HCT116 (cell line): ENCODE measurements at places on chromosomes 3 and 15. TPM values are rescaled to one million over a fixed set of nuclear protein-coding genes. Genes with fewer than 3 reads are reported as not detected.

DNA sequence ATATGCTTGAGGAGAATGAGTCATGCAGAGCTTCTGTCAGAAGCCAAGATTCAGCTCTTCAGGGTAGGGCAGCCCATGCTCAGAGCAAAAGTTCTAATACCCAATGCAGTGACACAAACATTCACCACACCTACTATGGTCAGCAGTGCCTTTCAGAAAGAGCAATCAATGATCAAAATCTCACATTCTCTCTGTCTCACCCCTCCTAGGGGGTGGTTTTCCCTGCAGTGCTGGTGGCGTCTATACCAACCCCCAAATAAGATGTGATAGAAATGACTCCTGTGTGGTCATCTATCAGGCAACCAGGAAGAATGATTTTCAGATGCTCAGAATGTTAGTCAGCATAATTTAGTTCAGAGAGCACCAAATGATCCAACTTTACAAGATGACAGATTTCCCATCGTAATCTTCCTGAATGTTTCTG, 385.3 kb downstream of the NTRK3 start:
- H3K4me1 ChIP-seq: no peaks in the 10 kb centered on the region
- H3K4me3 ChIP-seq: no peak overlapping the region
- H3K27ac ChIP-seq: no peak overlapping the region
- DNase-seq: no peak
- H3K36me3 ChIP-seq: no peaks in the 10 kb centered on the region
- H3K27me3 ChIP-seq: no peaks in the 10 kb centered on the region

DNA sequence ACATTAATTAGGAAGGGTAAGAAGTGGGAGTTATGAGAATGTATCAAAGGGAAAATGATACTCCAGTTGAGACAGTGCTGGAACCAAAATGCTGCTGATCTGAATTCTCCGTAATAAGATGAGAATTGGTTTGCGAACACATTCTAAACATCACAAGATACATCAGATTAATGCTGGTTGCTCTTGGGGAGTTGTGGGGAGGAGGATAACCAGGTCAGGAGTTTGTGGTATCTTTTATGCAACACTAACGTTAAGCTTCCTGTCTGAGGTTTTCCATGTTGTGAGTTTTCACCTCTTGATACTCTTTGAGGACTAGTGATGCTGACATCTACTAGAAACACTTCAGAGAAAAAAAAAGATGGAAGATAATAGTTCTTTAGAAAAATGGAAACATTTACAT, 47.2 kb downstream of the PPARG start:
- no peak overlapping the region for H3K4me3 ChIP-seq
- no peak overlapping the region for H3K27ac ChIP-seq
- no peaks in the 10 kb centered on the region for H3K27me3 ChIP-seq
- H3K36me3 ChIP-seq: no peaks in the 10 kb centered on the region
- H3K4me1 ChIP-seq: peaks cover 28% of the 10 kb centered on the region
- no peak for DNase-seq

- DNase-seq: no peak
- H3K4me1 ChIP-seq: no peaks in the 10 kb centered on the region
- no peak overlapping the region for H3K4me3 ChIP-seq
- H3K36me3 ChIP-seq: no peaks in the 10 kb centered on the region
Measured at GRCh38 chr15:54109014-54109413, 130.8 kb downstream of the UNC13C start.

DNA sequence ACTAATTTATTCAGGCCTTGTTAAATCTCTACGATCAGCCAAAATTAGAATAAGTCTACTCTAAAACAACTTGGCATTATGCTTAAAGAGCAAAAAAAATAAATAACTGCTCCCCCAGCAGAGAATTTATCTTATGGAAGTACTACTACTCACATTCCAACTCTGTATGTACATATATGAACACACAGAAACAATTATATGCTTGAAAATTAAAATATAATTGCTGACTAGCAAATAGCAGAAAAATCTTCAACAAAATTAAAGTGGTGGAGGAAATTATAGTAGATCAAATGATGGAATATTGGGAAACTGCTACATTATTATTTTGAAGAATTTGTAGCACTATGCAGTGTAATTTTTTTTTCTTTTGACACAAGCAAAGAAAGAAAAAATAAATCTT, 580.9 kb downstream of the MECOM start:
- H3K4me3 ChIP-seq: no peak overlapping the region
- no peaks in the 10 kb centered on the region for H3K36me3 ChIP-seq
- DNase-seq: no peak
- no peaks in the 10 kb centered on the region for H3K4me1 ChIP-seq
- H3K27ac ChIP-seq: no peak overlapping the region

DNA sequence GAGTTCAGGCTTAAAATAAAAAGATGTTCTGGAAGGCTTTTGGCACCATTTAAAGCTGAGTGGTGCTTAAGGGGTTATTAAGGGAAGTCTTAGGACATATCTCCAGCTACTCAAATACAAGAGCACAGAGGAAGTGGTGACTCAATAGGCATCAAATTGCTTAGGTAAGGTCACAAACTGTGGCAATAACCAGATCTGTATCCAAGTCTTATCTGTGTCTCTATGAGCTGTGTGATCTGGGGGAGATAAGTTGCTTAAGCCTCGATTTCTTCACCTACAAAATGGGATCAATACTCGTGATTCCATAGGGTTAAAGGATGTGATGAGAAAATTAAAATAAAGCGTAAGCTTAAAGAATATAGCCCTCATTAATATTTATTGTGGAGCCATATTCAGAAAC, 7.6 kb downstream of the HDC start:
- no peak overlapping the region for H3K4me3 ChIP-seq
- H3K27me3 ChIP-seq: no peaks in the 10 kb centered on the region
- DNase-seq: no peak
- H3K4me1 ChIP-seq: peaks cover 8% of the 10 kb centered on the region
- H3K27ac ChIP-seq: no peak overlapping the region
- no peaks in the 10 kb centered on the region for H3K36me3 ChIP-seq

DNA sequence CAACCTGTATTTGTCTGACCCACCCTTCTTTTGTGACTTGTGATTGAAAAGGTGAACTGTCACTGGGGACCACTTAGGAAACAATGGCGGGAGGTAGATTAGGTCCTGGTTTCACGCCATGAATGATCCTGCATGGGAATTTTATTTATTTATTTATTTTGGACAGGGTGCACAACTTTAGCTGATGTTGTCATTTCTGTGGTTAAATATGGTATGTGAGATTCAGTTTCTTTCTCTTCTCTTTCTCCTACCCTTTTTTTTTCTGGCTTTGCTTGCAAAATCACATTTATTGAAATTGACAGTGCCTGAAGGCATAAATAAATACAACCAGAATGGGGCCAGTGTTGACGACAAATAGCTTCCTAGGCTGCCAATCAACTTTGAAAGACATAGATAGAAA, 18.0 kb upstream of the HTR3E start:
- H3K4me1 ChIP-seq: no peaks in the 10 kb centered on the region
- H3K27me3 ChIP-seq: no peaks in the 10 kb centered on the region
- H3K36me3 ChIP-seq: no peaks in the 10 kb centered on the region
- no peak overlapping the region for H3K4me3 ChIP-seq

- DNase-seq: peak; percentile 6
- no peak overlapping the region for H3K4me3 ChIP-seq
- H3K27ac ChIP-seq: no peak overlapping the region
- H3K27me3 ChIP-seq: peaks cover 38% of the 10 kb centered on the region
- no peaks in the 10 kb centered on the region for H3K4me1 ChIP-seq
Measured at GRCh38 chr3:99747915-99748314, 69.7 kb upstream of the CMSS1 start.

- no peaks in the 10 kb centered on the region for H3K27me3 ChIP-seq
- H3K4me1 ChIP-seq: peaks cover 23% of the 10 kb centered on the region
- no peak for DNase-seq
- H3K27ac ChIP-seq: no peak overlapping the region
Measured at GRCh38 chr15:59258317-59258716, 51.7 kb downstream of the LDHAL6B start.

DNA sequence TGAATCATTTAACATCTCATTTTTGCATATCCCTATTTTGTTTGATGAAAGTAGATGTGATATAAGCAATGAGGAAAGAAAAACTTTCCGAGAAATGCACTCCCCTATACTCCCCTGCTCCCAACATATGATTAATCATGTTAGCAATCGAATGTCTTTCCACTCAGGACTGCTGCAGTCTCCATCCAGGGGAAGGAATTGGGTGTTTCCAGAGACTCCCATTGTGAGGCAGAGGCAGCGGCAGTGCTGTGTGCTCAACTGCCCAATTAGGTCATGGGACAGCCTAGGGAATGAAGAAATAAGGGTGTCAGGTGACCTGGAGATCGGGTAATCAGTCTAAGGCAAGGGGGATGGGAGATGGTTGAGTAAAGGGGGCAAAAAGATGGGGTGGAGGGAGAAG, 268.6 kb upstream of the MEIS2 start:
- no peak overlapping the region for H3K27ac ChIP-seq
- H3K27me3 ChIP-seq: no peaks in the 10 kb centered on the region
- no peaks in the 10 kb centered on the region for H3K4me1 ChIP-seq
- no peak overlapping the region for H3K4me3 ChIP-seq
- no peaks in the 10 kb centered on the region for H3K36me3 ChIP-seq

DNA sequence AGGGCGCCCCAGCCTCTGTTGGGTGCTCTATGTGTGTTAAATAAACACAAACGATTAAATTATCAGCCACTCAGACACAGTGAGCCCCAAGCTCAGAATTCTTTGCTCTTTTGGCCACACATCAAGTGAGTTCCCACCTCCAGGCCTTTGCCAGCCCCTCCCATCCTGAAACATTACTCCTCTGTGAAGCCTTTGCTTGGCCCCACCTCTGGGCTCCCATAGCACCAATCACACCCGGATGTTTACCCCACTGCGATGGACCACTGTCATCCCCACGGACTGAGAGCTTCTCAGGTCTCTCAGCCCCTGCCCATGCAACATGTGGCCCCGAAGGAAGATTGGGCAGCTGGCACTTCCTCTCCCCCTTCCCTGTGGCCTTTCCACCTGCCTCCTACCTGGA, 85.1 kb downstream of the NUP210 start:
- no peaks in the 10 kb centered on the region for H3K4me1 ChIP-seq
- peaks cover 12% of the 10 kb centered on the region; the same call in 1 of the 2 replicates for H3K36me3 ChIP-seq
- H3K4me3 ChIP-seq: no peak overlapping the region
- H3K27me3 ChIP-seq: no peaks in the 10 kb centered on the region
- H3K27ac ChIP-seq: no peak overlapping the region

DNA sequence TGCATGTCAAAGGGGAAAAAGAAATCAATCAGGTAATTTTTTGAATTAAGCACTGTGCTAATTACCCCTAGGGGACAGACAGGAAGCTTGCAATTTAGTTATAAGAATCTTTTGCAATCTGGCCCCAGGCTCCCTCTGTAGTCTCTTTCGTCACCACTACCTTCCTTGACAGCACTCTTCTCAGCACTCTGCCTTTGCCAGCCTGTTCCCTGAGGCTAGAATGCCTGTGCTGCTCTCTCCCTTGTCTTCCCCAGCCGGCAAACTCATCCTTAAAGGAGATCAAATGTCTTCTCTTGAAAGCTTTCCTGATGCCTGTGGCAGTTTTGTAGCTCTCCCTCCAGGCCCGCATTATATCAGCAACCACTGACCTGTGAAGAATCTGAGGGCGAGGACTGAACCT, 32.4 kb upstream of the PRTG start:
- H3K36me3 ChIP-seq: no peaks in the 10 kb centered on the region
- no peak overlapping the region for H3K4me3 ChIP-seq
- H3K27ac ChIP-seq: no peak overlapping the region
- no peak for DNase-seq
- no peaks in the 10 kb centered on the region for H3K27me3 ChIP-seq

DNA sequence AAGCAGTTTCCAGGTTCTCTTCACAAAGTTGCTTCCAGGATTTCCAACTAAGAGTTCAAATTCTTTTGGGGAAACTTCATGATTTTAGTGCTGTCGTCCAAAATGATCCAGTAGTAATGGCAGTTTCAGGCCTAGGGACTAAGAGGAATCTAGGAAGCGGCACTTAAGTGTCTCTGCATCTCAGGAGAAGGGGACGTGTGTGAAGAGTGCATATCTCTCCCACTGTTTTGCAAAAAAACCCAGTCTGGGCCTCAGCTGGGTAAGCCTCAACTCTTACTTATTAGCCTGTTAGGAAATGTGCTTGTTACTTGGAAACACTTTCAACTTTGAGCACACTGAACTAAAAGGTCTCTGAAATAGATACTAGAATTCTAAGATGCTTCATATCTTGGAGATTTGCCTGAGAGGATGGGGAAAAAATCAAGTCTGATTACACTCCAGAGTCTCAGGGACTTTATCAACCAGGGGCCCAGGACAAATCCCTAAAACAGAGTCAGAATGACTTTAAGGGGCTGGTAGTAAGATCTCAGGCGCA, 81.8 kb downstream of the WDR76 start:
- H3K27me3 ChIP-seq: no peaks in the 10 kb centered on the region
- no peak overlapping the region for H3K27ac ChIP-seq
- peaks cover 29% of the 10 kb centered on the region for H3K4me1 ChIP-seq
- no peak overlapping the region for H3K4me3 ChIP-seq
- DNase-seq: no peak
- H3K36me3 ChIP-seq: peaks cover 6% of the 10 kb centered on the region; the same call in 1 of the 2 replicates

DNA sequence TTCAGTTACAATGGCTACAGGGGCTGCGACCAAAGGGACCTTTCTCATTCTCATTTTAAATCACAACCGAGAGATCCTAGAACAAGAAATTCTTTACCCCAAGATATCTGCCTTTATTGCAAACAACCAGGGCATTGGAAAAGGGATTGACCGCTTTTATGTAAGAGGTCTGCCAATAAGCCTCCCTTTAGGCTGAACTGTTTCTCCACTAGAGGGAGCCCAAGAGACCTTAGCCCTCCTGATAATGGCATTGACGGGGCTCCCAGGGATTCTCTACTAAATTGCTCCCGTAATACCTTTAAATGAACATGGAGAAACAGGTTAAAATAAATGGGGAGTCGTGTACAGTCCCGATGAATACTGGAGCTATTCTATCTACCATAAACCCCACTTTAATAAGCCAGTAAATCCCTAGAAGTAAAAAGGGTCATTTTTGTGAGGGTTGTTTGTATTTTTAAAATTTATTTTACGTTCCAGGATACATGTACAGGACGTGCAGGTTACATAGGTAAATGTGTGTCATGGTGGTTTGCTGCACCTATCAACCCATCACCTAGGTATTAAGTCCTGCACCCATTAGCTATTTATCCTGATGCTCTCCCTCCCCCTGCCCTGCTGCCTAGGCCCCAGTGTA, 7.5 kb upstream of the IGSF10 start:
- no peaks in the 10 kb centered on the region for H3K27me3 ChIP-seq
- H3K4me1 ChIP-seq: no peaks in the 10 kb centered on the region
- no peaks in the 10 kb centered on the region for H3K36me3 ChIP-seq
- H3K27ac ChIP-seq: no peak overlapping the region

DNA sequence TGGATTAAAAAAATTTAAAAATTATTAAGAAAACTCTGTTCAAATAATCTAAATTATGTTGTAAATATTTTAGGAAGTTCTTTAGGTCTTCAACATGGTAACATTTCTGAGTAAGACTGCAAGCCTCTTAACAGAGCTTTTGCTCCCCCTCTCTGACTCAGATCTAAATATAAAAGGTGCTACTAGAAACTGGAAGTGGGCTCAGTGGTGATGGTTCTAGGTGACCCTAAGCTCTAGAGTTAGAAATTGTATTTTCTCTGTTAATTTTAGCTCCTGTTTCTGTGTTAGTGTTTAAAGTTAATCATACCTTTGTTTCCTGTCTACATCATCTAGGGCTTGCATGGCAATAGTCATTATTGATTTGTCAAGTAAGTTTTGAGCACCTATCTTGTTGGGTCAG, 159.9 kb upstream of the MEIS2 start:
- no peaks in the 10 kb centered on the region for H3K36me3 ChIP-seq
- no peaks in the 10 kb centered on the region for H3K27me3 ChIP-seq
- no peak for DNase-seq

ANKRD28 gene
- 47.5 TPM for total RNA-seq

DCLK3 gene
- not detected for total RNA-seq

GPR87 gene
- total RNA-seq: 3.8 TPM

GOLGA8T gene
- not detected for total RNA-seq

SLC9C1 gene
- total RNA-seq: 0.79 TPM

FRMD5 gene
- total RNA-seq: 27.2 TPM

IL17RD gene
- total RNA-seq: 12.3 TPM

CMTM6 gene
- 41.1 TPM for total RNA-seq
